ENCODE measurements at places on chromosomes 3 and 15.

DNA sequence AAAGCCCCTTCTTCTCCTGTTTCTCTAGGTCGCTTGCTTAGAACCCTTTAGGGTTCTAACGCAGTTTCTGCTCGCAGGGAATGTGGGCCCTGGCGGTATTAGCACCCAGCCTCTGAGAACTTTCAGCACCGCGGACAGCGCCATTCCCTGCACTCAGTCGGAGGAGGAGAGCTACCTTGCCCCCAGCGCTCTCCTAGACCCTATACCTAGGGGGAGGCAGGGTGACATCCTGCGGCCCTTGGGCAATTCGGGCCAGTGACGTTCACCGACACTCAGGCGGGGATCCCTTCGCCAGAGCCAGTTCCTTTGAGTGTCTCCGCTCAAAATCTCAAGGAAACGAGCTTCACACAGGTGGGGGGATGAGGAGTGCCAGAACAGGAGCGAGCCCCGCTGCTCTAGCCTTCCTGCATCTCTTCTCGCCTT lies 1.3 kb downstream of the SLC7A14 start:
- no peak overlapping the region for H3K27ac ChIP-seq
- no peaks in the 10 kb centered on the region for H3K4me1 ChIP-seq
- H3K4me3 ChIP-seq = no peak overlapping the region
- H3K36me3 ChIP-seq = no peaks in the 10 kb centered on the region
- H3K27me3 ChIP-seq = peaks cover 49% of the 10 kb centered on the region
- DNase-seq = peak; percentile 79

DNA sequence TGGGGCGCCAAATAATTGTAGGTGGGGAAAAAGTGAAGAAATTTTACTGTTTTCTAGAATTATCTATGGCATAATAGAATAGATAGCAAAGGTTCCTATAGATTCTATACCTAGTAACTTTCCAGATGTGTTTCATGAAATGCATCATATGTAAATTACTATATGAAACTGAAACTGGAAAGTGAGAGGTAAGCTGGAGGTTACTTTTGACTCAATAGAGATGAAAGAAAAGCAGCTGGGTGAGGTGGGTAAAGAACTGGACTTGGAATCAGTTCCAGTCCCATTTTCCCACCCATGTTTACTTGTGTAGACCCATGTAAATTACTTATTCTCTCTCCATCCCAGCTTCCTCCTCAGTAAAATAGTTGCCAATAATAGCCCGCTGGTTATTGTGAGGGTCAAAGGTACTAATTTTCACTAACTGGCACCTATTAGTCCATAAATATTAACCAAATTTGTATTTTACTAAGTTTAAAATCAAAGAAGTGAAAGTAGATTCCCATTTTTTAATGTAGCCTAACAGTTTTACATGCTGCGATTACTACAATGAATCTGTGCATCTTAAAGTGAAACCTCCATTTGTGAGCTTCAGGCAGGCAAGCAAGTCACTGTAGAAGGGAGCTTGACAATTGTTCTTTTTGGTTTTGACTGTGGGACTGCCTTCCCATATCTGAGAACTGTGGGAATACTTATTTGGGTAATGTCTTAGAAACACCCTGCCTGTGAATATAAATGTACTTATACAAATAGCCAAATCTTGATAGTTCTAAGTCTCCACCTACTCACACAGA lies 312.1 kb downstream of the SLC9A9 start:
- no peak for DNase-seq
- no peak overlapping the region for H3K4me3 ChIP-seq
- no peak overlapping the region for H3K27ac ChIP-seq
- no peaks in the 10 kb centered on the region for H3K27me3 ChIP-seq
- H3K36me3 ChIP-seq = peaks cover 2% of the 10 kb centered on the region

DNA sequence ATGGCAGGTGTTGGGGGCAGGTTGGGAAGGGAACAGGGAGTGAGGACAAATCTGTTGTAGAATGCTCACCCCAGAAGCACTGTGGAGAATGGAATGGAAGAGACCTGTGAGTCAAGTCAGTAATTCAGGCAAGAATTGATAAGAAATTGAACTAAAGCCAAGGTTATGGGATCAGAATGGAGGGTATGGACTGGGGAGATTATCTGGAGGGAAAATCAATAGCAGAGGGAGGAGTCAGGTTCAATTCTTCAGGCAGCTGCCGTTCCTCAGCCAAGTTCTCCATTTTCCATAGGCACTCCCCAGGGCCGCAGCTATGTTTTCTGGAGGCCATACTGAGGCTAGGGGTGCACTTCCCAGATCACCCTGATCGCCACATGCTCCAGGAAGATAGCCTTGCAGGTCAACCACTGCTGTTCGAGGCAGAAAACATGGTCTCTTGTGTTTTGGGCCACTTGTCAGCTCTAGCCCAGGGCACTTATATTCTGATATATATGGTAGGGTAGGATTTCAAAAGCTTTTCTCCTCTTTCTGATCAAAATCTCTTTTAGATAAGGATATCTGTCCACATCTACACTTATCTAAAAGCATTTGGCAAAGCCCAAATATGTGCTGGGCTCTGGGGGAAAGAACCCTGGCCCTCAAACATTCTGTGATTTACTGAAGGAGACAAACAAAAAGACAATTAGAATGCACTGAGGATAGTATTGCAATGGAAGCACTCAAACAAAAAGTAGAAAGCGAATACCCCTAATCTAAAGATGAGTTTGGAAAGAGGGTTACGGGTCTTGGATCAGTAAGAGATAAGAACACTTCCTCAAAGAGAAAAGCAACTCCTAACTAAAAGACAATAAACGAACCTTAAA lies 92.3 kb downstream of the TMEM212 start:
- no peak for DNase-seq
- no peak overlapping the region for H3K27ac ChIP-seq
- no peak overlapping the region for H3K4me3 ChIP-seq
- peaks cover 4% of the 10 kb centered on the region for H3K27me3 ChIP-seq
- no peaks in the 10 kb centered on the region for H3K36me3 ChIP-seq
- no peaks in the 10 kb centered on the region for H3K4me1 ChIP-seq

- H3K4me3 ChIP-seq = no peak overlapping the region
- peak overlapping the region; percentile 31 for H3K27ac ChIP-seq
- H3K27me3 ChIP-seq = peaks cover 7% of the 10 kb centered on the region
- no peaks in the 10 kb centered on the region for H3K36me3 ChIP-seq
- DNase-seq = no peak
- H3K4me1 ChIP-seq = peaks cover 16% of the 10 kb centered on the region
Measured at GRCh38 chr15:67307156-67307555, 52.6 kb downstream of the IQCH start.

DNA sequence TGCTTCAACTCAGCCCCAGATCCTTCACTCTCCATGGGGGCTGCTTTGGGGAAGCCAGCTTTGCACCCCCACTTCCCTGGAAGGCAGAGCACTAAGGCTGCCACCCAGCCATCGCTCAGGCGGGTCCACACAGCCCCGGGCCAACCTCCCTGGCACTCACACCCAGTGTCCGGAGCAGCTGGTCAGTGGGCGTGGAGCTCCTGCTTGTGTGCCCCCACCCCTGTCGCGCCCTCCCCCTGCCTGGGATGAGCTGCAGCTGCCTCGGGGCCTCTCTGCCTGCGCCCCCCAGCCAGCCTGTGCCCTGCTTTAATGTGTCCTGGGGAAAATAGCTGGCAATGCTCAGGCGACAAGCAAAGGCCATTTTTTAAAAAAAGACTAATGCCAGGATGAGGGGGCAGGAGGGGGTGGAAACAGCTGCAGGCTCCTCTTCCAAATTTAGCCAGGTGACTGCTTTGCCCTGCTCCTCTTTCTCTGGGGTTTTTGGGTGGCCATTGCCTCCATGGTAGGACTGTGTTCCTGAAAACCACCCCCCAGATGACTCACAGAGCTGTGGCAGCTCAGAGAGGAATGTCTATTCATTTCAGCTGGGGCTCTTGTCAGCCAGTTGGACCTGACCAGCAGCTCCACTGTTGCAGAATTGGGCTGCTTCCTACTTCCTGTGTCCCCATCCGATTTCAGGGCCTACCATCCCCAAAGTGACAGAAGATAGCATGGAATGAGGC lies 65.0 kb downstream of the CEMIP start:
- H3K36me3 ChIP-seq = no peaks in the 10 kb centered on the region
- no peak overlapping the region for H3K27ac ChIP-seq
- DNase-seq = no peak
- H3K4me3 ChIP-seq = no peak overlapping the region
- no peaks in the 10 kb centered on the region for H3K4me1 ChIP-seq

DNA sequence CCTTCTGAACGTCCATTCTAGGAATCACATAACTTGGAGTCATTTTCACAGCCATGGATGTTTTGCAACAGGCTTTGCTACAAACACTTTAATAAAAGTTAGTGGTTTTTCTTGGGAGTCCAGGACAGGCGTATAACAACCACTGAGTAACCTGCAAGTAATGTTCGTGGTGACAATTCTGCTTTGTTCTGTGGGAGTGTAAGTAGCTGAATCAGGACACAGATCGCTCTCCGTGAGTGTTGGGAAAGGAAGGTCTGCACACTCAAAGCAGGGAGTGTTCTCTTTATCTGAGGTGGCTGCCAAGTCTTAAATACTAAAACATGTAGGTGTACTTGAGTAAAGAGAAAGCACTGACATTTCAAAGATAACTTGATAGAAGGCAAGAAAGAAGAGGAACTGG lies 7.9 kb upstream of the BNC1 start:
- no peak for DNase-seq
- H3K4me3 ChIP-seq = no peak overlapping the region

DNA sequence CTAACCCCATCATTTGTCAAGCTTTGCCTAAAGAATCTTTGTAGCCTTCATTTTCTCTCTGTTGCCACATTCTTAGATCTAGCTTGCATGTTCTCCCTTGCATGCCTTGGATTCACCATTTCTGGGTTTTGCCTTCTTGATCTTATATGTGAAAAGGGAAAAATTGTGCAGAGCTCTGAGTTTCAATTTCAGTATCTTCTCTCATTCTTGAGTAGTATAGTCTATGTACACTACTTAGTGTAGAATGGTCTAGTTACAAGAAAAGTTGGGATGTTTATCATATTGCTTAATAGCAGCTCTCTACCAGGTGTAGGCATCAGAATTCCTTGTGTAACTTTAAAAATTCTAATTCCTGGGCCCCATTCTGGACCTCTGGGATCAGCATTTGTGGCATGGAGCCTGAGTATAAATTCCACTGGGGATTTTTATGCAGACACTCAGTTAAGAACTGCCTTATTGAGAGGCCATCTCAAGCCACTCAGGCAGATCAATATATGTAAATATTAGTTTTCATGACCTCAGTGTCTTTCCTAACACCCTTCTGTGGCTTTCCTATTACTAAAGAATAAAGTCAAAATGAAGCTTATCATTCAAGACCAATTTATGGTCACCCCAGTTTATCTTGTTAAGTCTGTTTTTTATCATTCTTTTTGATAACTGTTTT lies 23.4 kb downstream of the GTF2E1 start:
- DNase-seq = no peak
- peaks cover 6% of the 10 kb centered on the region for H3K36me3 ChIP-seq
- H3K27me3 ChIP-seq = no peaks in the 10 kb centered on the region
- no peak overlapping the region for H3K27ac ChIP-seq

DNA sequence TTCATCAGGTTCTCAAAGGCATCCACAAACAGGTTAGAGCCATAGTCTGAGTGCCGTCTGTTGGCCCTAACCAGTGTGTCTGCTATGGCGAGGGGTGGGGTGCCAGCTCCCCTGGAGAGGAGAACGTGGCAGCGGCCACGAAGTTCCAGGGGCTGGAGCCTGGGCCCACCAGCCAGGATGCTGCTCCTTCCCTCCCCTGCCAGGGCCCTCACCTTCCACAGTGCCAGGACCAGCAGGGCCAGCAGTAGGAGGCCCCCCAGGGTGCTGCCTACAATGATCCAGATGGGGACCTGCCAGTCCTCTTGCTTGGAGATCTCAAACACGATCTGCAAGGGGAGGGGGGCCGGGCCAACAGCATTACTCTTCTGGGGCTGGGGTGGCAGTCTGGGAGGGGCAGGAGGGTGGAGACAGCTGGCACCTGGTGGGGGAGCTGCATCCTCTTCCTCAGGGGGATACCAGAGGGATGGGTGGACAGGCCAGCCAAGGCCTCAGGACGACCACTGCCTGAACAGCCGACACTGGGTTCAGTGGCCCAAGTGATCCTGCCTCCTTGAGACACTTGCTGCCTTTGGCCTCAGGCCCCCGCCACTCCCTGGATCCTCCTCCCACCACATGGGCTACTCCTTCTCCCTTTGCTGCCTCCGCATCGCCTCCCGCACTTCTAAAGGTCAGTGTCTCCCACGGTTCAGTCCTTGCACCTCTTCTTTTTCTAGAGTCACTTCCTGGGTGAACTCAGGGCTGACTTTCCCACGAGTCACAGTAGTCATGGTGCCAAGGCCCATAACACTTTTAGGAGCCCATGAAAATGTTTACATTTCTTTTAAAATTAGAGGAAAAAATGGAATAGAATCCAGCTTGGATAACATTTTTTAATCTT lies 26.3 kb downstream of the FEM1B start:
- no peaks in the 10 kb centered on the region for H3K27me3 ChIP-seq
- no peak overlapping the region for H3K27ac ChIP-seq
- no peak overlapping the region for H3K4me3 ChIP-seq
- no peaks in the 10 kb centered on the region for H3K36me3 ChIP-seq
- DNase-seq = no peak
- peaks cover 30% of the 10 kb centered on the region for H3K4me1 ChIP-seq

DNA sequence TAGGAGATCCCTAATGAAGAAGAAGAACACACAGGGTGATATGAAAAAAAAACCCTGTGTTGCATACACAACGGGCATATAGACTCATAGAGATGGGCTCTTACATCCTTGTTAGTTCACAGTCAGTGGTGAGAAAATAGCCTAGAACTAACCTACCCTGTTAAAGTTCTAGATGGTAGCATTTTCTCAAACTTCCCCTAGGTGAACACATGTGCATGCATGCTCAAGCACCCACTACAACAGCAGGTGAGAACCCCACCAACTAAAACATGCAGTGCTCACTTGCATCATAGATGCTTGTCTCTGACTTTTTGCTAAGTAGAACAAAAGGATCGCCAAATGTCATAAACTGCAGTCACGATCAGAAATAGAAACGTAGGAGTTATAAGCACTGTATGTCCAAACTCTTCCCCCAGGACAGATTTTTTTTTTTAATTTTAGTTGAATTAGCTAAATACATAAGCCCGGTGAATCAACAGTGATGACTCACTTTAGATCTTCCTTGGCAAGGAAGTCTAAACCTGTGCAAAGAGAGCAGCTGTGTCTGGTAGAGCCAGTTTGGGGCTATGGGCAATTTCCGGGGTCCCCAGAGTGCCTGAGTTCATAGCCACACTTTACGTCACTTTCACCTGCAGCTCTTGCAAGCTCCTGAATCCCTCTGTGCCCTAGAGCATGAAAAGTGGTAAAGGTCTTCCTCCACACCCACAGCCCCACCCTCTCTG lies 96.2 kb upstream of the SEMA6D start:
- H3K27ac ChIP-seq = no peak overlapping the region
- no peak for DNase-seq
- H3K27me3 ChIP-seq = no peaks in the 10 kb centered on the region
- H3K4me1 ChIP-seq = no peaks in the 10 kb centered on the region
- H3K36me3 ChIP-seq = no peaks in the 10 kb centered on the region
- no peak overlapping the region for H3K4me3 ChIP-seq

- DNase-seq = no peak
- no peaks in the 10 kb centered on the region for H3K4me1 ChIP-seq
- H3K4me3 ChIP-seq = no peak overlapping the region
- H3K27me3 ChIP-seq = no peaks in the 10 kb centered on the region
- H3K27ac ChIP-seq = no peak overlapping the region
- H3K36me3 ChIP-seq = no peaks in the 10 kb centered on the region
Measured at GRCh38 chr3:21256932-21257331, 494.1 kb downstream of the ZNF385D start.
